ENCODE measurements at places on chromosomes 6 and 20.
A peak's percentile ranks its signal among the peaks of the same experiment; 100 is the strongest.

DNA sequence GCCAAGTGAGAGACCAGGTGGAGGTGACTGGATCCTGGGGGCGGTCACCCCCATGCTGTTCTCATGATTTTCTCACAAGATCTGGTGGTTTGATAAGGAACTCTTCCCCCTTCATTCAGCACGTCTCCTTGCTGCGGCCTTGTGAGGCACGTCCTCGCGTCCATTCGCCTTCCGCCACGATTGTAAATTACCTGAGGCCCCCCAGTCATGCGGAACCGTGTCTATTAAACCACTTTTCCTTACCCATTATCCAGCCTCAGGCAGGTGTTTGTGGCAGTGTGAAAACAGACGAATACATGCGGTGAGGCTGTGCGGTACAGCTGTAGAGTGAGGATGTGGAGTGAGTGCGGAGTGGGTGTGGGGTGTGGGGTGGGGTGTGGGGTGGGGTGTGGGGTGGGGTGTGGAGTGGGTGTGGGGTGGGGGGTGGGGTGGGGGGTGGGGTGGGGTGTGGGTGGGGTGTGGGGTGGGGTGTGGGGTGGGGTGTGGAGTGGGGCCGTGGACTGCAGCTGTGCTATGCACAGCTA lies 12.1 kb upstream of the NTSR1 start:
- no peak for DNase-seq

DNA sequence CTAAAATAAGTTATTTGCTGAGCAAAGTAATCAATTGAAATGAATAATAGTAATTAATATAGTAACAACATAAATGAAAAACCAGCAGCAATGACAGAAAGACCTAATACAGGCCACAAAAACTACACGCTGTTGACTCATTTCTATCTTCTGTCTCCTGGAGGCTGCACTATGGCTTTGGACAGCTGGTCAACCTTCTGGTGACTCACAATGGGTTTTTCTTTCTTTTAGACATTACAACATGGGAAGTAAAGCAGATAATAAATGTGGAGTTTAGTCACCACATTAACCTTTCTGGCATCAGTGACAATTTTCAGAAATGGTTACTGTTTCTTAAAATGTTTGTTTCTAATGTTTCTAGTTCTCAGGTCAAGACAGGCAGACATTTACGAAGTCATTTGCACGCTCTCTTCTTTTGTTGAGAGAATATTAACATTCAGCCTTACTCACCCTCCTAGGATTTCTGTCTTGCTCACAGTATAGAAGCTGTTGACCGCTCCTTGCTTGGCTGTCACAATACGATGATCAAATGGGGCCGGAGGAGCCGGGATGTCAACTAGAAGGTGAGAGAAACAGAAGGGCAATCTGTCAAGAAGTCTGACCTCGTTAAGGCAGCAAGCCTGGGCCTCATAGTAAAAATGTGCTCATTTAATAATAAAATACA lies 62.2 kb downstream of the MYLK4 start:
- DNase-seq, result no peak

DNA sequence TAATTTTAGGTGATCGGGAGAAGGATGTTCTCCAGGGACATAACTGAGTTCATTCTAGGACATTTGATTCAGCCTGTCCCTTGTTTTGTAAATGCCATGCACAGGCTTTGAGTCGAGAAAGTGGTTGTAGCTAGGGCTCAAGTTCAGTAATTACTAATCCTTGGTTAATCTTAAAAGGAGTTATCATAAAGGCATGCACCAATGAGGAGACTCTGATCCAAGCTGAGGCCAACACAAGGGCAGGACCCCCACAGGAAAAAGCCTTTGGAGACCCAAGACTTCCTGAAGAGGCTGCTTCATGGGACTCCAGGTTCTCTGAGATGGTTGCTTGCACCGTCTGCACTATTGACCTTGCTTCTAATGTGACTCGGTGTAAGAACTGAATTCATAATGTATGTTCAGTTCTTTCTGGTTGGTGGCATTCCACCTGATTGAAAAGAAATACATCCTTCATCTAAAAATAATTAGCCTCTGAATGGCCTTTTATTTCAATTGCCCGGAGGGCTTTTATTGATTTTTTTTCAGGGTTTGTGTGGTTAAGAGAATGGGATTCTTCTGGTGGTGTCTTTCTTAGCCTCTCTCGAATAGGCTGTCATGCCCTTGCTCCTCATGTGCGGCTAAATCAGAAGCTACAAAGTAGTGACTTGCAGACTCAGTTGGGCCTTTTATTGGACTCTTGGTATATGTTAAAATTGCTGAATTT lies 201.7 kb upstream of the PLCB4 start:
- DNase-seq, result no peak

DNA sequence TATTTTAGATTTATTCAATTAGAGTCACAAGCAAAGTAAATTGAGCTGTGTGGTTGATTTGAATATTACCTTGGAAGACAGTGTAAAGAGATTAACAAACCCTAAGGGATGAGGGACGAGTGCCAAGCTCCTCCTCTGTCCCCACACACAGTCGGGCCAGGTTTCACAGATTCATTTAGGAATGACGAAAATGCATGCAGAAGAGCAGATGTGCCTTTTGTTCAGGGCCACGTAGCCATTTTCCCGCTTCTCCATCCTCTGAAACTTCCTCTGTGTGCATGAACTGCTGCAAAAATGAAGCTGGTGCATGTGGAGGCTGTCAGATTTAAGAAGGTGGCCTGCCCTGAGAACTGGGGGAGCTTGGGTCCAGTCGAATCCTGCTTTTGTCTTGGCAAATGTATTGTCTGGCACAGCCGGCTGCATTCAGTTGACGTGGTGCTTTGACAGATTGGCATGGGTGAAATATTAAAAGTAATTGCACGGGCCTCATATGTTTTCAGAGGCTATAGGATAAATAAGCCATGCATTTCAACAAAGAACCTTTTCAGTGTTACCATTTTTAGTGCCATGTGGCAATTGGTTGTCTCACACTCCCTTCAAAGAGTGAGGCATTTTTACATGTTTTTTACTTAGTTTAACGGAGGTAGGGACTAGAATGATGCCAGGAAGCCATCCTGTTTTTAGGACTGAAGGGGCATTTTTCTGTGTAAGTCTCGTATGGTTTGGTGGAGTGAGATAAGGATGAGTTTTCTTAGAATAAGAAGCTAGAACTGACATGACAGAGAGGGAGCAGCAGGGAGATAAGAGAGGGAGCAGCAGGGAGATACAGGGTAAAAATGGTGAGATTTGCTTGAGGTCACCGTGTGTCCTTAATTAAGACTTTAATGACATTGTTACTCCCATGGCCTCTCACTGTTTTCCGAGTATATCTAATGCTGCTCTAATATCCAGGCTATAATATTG lies 361.1 kb downstream of the NRN1 start:
- no peak for DNase-seq

DNA sequence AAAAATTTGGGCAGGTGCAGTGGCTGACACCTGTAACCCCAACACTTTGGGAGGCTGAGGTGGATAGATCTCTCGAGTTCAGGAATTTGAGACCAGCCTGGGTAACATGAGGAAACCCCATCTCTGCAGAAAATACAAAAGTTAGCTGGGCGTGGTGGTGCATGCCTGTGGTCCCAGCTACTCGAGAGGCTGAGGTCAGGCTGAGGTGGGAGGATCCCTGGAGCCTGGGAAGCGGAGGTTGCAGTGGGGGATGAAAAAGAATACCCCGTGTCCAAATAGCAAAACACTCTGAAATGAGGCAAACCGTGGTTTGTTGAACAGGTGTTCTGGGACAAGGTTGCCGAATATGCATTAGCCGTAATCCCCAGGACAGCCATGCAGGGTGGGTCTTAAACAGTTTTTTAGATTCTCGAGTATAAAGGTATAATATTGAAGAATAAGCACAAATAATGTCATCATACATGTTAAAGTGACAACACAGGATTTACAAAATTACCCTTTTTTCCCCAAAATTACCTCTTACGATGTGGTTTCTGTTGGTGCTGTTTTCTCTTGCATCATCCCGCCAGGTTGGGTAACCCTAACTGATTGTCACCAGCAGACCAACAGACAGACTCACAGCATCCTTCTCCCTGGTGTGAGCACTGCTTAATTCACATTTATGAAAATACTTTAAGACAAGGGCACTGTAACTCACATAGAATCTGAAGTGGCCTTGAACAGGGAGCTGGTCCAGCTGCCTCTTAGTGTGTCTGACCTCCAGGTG lies 9.1 kb downstream of the DNAJC5 start:
- DNase-seq, result no peak

- DNase-seq, result no peak
These were observed 56.7 kb upstream of the SGK1 start for GRCh38 chr6:134374491-134375219.

GRCh38 chr20:4064144-4064909 lies 49.0 kb upstream of the RNF24 start:
- DNase-seq, result no peak

GRCh38 chr6:40328986-40329545 lies 258.1 kb downstream of the LRFN2 start:
- DNase-seq, result no peak

- DNase-seq, result no peak
These were observed 2.1 kb downstream of the NFYA start for GRCh38 chr6:41074692-41075436.

DNA sequence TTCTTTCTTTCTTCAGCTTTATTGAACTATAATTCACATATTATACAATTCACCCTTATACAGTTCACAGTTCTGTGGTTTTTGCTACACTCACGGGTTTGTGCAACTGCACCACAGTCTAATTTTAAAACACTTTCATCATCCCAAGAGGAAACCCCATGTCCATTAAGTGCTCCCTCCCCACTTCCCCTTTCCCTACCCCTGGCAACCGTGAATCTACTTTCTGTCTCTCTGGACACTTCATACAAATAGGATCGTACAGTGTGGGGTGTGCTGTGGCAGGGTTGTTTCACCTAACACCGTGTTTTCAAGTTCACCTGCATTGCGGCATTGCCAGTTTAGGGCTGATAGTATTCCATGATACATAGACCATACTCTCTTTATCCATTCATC lies 118.8 kb downstream of the PHACTR3 start:
- DNase-seq, result no peak

DNA sequence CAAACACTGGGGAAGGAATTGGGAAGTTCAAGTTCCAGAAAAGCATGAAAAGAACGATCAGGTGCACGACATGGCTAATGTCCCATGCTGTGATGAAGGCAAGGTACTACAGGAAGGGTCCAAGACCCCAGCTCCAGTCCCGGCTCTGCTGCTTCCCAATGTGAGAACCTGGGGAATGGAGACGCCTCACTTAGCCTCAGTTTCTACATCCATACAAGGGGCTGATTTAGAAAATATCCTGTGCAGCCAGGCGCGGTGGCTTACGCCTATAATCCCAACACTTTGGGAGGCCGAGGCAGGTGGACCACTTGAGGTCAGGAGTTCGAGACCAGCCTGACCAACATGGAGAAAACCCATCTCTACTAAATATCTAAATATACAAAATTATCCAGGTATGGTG lies 80.7 kb upstream of the NFATC2 start:
- DNase-seq, result no peak

DNA sequence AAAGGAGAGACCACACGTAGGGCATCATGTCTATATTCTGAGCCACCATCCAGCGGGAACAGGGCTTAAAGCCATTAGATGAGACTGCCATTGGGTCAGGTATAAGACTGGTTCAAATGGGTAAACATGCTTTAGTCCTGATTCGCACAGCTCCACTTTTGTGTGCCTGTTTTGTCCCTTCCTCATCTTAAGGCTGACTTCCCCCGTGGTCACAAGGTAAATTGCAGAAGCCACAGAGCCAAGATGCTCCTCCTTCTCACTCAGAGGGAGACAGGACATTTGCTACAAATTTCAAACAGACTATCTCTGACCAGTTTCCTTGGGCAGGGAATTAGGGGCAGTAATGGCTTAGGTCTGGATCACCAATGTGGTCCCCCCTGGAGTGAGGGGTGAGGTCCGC lies 11.4 kb upstream of the IFNGR1 start:
- DNase-seq, result no peak

DNA sequence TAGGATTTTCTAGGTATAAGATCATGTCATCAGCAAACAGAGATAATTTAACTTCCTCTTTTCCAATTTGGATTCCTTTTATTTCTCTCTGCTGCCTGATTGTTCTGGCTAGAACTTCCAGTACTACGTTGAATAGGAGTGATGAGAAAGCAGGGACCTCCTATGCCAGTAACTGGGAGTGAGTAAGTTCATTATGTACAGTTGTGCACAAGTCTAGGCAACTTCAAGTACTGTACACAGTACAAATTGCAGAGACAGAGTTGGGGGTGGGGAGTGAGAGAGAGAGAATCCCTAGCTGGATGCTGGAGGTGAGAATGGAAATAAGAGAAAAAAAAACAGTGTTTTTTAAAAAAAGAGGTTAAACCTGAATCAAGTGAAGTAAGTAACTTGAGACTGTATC lies 210.2 kb downstream of the MMUT start:
- no peak for DNase-seq

DNA sequence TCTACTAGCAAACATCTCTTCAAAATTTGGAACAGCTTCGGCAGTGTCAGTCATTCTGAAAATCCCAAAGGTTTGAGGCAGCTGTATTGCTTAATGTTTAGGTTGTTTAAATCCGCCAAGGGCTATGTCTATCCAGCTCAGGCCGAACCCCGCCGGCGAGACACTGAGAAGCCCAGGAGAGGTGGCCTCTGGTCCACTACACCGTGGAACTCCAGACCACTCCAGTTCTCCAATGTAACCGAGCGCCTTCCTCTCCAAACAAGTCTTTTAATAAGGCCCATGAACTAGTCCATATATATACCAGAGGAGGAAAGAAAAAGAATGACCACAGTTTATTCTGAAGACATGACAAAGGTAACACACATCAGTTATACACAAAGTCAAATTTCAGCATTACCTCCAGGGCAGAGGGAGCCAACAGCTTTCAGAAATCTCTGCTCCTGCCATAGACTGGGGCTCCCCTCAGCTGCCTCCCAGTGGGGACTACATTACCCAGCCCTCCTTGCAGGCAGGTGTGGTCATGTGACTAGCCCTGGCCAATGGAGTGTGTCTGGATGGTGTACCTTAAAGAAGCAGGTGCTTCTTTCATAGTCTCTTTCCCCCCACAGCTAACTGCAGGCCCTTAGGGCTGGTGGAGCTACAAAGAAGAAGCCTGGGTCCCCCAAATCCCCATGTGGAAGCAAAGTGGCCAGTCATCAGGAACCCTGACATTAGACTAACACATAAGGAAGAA lies at the start of gene RAMACL:
RAMACL (minus strand) TSS at position 255 of the 733 bp plus-strand sequence; CDS start at position 54, 201 bp downstream.
- DNase-seq, result peak; percentile 58

DNA sequence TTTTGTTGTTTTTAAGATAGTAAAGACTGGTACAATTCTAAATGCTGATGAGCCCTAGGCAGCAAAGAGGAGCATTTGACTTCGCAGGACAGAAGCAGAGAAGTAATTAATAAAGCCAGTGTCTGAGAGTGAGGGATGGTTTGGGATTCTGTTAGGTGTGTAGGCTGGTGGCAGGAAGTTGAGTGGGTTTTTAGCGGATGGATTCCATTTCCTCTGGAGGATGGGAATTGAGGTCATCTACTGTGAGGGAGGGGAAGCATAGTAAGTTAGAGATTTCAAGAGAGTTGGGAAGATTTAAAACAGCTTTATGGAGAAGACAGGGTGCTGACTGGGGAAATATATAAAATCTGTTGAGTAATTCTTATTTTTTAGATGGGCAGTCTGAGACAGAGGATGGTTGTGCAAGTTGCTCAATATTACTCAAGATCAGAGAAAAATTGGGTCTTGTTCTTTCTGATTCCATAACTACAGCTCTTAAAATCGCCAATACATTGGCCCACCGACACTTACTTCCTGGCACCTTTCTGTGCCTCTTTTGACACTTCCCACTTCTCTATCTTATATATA lies 48.8 kb downstream of the PRL start:
- no peak for DNase-seq

GRCh38 chr20:51542571-51543421 lies at the start of gene NFATC2:
Gene NFATC2, minus strand, starts transcription at chr20:51542719. Its CDS starts 220 bp downstream, at chr20:51542499.
- peak; percentile 61 for DNase-seq

Measured in activated CD8-positive, alpha-beta T cell treated with anti-CD3 and anti-CD28 coated beads, Interleukin-2, amount 10 ng/mL, durations not matched to agents 7 days and 5 days (primary cell).